ENCODE measurements at places on chromosomes 1 and 21.
A peak's percentile ranks its signal among the peaks of the same experiment; 100 is the strongest.

- peak; percentile 70 for DNase-seq
Observed at GRCh38 chr1:234731569-234732085, 121.6 kb upstream of the IRF2BP2 start.

DNA sequence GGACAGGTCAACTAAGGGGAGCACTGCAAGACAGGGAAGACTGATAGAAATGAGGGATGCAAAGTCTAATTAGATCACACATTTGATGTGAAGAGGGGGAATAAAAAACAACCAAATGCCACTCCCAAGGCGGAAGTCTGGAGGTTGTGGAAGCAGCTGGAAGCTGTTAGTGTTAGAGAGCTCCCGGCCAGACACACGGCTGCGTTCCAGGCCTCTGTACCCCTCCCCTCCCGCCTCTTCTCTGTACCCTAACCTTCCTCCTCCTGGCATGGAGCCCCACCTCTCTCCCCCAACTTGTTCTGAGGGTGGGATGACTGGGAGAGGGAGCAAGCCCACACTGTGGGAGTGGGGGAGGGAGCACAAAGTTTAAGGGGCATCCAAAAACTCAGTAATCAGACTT lies 67.0 kb downstream of the PLEKHA6 start:
- DNase-seq = no peak

DNA sequence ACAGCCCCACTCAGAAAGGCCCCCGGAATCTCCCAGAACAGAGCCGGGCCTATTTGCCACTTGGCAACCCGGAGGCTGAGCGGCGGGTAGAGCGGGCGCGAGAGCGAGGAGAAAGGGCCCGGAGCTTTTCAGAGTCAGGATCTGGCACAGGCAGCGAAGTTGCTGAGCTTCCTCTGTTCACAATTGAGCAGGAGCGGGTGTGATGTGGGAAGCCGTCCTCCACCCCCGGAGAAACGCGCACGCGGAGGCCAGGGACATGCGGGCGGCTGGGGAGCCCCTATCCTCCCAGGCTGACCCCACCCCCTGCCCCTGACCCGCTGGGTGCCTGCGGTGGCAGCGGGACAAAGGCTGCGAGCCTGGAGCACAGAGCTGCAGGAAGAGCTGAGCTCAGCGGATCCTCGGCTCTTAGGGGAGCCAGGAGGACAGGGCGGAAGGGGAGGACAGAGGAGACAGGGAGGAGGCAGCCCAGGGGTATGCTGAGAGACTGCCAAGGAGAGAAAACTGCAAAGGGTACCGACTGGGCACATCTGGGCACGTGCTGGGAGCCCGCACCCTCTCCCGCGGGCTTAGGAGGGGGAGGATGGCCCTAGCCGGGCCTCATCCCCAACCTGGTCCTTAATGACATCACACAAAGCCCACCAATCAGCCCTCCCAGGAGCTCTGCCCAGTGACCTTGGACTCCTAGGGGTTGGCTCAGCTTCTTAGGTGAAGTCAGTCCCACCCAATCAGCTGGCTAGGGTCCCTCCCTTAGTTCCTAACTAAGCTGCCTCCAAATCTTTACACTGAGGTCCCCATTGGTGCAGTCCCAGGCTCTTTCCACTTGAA lies 9.3 kb downstream of the KIF21B start:
- DNase-seq = no peak

- DNase-seq = peak; percentile 84
Observed at GRCh38 chr1:41862384-41863221, 56.1 kb downstream of the HIVEP3 start.

GRCh38 chr1:182952677-182953444 lies at the start of gene SHCBP1L:
Gene SHCBP1L (minus strand): TSS chr1:182953166. CDS start chr1:182953133, 33 bp downstream.
- DNase-seq = no peak

DNA sequence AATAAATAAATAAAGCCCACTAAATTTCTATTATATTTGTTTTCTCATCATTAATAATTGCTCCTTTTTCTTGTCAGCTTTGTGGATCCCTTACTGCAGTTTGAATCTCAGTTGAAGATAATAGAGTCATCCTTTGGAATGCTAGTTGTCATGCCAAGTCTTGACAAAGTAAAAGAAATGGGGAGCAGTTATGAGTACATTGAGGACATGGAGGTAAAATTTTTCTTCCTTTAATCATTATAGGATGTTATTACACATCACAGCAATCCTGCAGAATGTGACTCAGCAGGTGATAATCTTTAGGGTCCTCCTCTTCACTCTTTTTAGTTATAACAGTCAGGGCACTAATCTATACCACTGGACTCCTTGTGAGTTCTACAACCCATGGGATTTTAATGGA lies 24.1 kb downstream of the MROH9 start:
- DNase-seq = no peak

DNA sequence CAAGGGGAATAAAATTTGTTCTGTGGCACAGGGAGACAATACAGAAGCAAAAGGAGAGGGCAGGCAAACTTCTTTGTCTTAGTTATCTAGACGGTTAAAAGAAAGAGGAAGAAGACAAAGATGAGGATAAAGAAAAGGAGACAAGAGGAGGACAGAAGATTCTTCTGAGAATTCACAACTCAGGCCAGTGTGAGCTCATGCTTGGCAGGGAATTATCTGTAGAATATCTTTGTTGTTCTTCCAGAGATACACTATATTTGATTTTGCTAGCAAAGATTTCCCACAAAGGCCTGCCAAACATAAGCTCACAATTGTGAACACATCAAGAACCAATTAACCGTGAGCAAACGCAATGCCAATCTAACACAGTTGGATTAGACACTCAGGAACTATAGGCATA lies 21.4 kb downstream of the SLC16A1 start:
- no peak for DNase-seq

- peak; percentile 20 for DNase-seq
Observed at GRCh38 chr1:91592716-91593477, 92.2 kb downstream of the CDC7 start.

DNA sequence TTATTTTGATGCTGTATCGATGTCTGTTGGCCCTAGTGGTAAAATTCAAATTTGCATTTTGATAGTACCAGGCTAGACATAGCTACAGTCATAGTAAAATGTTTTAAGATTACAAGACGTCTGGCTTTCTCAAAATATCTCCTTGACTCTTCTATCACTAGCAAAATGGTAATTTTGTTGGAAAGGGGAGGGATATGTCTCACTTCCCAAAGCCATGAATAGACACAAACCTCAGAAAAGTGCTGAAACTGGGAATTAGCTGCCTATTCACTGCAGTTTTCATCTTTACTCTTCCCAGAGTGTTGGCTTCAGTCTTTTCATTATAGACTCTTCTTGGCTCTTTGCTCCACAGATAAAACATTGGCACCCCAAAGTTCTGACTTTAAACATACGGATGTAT lies 1009.9 kb downstream of the ADGRL2 start:
- no peak for DNase-seq

DNA sequence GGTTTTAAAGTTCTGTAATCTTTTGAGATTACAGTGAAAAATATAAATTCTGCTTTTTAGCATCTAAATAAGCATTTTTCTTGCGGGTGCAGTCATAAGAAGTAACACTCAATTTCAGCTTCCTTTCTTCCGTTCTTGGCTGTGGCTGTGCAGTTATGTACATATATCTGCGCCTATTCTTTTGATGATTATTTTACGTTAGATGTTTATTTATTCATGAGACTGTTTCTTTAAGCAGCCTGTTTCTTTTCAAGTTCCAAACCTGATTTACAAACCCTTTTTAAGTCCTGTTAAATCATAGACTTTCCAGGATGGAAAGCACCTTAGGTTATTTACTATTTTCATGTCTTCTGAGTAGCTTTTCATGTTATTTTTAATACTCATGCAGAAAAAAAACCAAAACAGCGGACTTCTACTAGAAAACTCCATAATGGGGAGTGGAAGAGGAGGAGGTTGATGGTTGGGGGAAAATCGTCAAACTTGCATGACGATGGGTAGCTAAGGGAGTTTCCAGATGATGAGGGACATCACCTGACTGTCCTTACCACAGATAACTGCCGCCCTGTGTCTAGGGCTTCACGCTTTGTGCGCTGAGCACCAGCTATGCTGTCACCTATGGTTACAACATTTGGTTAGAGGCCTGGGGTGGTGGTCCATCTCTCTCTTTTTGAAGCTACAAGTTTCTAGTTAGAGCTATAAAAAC lies 2.6 kb downstream of the PRDM2 start:
- DNase-seq = peak; percentile 79

DNA sequence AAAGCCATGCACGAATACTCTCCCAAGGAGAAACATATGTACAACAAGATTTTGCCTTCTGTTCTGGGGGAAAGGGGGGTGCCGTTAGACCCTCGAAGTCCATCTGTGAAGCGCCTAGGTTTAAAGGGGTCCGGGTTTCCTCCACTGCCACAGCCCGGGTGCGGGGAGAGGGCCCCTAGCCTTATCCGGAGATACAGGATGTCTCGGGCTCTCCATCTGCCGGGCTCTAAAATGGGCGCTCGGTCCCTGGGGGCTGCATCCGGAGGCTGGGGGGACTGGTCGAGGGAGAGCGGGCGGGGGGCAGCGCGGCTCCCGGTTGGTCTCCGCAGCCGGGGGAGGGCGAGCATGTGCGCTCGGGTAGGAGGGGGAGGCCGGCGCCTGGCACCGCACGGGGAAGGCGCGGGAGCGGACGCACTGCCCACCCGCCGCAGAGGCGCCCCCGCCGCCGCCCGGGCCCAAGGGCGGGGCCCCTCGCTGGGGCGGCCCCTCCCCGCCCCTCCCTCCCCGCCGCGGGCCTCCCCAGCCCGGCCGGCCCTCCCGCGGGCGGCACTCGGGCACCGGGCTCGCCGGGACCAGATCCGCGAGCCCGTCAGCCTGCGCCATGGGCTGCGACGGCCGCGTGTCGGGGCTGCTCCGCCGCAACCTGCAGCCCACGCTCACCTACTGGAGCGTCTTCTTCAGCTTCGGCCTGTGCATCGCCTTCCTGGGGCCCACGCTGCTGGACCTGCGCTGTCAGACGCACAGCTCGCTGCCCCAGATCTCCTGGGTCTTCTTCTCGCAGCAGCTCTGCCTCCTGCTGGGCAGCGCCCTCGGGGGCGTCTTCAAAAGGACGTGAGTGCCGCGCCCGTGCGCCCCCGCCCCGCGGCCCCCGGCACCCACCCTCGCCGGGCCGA lies 63.1 kb downstream of the ELK4 start:
- no peak for DNase-seq

DNA sequence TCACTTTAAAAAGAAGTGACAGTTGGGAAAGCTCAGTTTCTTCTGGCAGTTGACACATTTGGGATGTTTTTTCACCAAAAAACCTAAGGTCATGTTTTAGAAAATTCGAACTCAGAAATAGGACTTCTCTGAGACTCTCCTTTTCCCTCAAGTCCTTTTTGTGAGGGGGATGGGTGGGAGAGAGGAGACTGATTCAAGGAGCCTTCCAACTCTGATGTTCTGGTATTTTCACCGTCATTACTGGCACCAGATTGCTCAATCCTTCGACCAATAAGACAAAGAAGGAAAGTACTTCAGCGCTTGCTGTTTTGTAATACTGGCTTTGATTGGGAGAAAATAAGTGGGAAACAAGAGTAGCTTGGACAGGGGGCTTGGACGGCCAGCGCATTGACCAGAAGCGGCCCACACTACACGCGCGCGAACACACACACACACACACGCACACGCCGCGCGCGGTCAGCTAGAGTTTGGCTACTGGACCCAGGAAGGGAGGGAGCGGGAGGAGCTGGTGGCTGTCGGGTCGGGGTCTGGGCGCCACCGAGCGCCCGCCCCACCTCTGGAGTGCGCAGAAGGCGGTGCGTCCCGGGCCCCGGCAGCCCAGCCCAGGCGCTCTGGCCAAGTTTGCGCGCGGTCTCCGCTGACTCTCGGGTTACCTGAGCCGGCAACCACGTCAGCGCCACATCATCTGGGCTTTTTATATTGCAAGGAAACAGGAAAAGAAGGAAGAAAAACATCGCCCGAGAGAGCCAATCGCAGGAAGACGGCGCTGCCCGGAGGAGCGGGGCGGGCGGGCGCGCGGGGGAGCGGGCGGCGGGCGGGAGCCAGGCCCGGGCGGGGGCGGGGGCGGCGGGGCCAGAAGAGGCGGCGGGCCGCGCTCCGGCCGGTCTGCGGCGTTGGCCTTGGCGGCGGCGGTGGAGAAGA lies at the start of gene KCNK1:
Gene KCNK1 (plus strand): TSS at position 855 of the 921 bp plus-strand sequence. CDS start 66 bp downstream, at position 921.
- DNase-seq = peak; percentile 53

- no peak for DNase-seq
Observed at GRCh38 chr1:2968471-2968881, 52.8 kb upstream of the ACTRT2 start.

GRCh38 chr1:47226839-47227215 lies 5.2 kb downstream of the TAL1 start:
- no peak for DNase-seq

DNA sequence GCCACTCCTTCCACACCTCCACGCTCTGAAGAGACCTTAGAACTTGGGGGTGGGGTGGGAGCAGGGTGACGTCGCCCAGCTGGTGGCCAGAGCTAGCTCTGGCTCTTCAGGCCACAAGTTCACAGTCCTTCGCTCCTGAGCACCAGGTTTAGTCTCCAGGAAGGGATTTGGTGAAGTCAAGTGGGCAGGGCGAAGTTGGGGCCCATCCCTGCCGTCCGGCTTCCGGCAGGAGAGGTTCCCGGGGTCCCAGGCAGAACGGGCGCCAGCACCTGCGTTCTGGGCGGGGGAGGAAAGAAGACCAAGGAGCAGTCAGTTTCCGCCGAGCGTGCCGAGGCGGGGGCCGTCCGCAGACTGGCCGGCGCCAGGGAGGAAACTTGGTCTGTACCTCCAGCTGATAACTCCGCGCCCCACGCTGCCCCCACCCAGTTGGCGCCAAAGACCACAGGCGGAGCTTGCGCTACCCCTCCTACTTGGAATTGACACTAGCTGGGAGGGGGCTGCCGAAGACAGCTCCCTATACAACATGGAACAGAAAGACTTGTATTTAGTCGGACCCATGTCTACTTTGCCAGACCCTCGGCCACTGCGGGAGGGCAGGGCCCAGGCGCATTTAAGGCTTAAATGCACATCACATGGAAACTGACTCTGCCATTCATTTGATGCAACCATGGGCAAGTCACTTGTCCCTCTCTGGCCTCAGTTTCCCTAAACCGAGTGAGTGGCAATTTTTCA lies 995 bp downstream of the ID3 start:
- no peak for DNase-seq

GRCh38 chr1:227437495-227438008 lies 119.3 kb upstream of the CDC42BPA start:
- DNase-seq = peak; percentile 6

- DNase-seq = peak; percentile 60
Observed at GRCh38 chr1:96722161-96722922, 758 bp downstream of the PTBP2 start.

- DNase-seq = no peak
Observed at GRCh38 chr1:6206520-6206855, 569 bp downstream of the RNF207 start.

DNA sequence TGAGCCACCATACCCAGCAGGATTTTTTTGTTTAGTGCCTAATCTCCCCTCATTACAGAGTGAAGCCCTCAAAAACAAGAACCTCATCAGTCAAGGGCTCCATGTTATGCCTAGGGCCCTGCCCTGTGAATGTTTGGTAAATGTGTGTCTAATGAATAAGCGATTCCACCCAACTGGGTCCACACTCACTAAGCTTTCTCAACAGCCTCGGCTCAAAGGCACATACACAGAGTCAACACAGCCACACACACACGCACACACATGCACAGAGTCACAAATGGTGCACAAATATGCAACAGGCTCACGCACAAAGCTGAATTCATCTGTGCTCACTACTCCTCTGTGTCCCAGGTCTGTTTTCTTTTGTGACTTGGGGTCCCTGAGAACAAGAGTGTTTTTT lies 11.7 kb upstream of the SYNC start:
- no peak for DNase-seq

GRCh38 chr1:109980324-109981003 lies 4.1 kb upstream of the AHCYL1 start:
- no peak for DNase-seq

- DNase-seq = peak; percentile 29
Observed at GRCh38 chr1:84693005-84693404, 2.7 kb upstream of the SSX2IP start.
